ENCODE measurements at places on chromosomes 2 and 18.

- DNase-seq, result no peak
Observed at GRCh38 chr2:60483401-60483800, 70.1 kb downstream of the BCL11A start.

DNA sequence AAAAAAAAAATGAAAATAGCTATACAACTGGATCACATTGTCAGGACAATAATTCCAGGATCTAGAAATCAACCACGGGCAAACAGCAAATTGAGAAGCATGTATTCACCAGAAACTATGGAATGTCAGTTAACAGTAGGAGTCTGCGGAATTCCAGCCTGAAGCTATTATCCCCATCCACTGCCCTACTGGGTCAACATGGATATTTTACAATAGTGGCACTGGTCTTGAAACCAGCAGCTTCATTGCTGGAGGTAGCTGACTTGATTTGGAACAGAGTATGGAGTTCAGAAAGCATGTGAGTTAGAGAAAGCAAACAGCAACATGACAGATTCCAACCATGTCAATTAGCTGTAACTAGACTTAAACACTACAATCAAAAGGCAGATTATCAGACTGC, 55.7 kb upstream of the PDE1A start:
- DNase-seq, result no peak

DNA sequence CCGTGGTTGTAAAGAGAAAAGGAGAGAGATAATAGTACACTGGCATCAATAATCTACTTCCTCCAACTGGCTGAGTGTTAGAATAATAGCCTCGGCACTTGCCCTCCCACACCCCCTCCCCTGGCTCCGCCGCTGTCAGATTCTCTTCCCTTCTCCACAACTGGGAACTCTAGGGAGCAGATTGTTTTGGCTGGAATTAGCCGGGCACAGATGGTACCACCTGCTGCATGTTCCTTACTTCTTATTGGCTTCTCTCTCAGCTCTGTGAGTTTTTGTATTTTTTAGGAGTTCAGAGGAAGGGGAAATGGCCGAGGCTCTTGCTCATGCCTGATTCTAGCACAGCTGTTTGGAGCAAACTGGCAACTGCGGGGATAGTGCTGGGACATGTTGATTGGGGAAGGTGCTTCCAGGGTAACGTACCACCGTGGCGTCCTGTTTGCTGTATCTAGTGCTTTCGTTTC, 140.0 kb downstream of the ZEB2 start:
- DNase-seq, result no peak

DNA sequence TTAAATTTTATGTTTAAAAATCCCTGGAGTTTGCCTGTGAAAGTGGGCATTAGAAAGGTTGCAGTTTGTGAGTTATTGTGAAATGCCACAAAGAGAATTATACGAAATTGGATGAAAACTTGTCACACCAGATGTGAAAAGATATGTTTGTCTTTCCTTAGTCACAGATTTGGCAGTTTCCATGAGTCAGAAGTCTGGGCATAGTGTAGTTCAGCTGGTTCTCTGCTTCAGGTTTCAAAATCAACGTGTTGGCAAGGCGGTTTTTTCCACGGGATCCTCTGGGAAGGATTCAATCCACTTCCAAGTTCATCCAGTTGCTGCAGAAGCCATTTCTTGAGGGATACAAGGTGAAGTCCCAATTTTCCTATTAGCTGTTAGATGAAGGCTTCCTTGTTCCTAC, 658.0 kb upstream of the CDH2 start:
- no peak for DNase-seq

DNA sequence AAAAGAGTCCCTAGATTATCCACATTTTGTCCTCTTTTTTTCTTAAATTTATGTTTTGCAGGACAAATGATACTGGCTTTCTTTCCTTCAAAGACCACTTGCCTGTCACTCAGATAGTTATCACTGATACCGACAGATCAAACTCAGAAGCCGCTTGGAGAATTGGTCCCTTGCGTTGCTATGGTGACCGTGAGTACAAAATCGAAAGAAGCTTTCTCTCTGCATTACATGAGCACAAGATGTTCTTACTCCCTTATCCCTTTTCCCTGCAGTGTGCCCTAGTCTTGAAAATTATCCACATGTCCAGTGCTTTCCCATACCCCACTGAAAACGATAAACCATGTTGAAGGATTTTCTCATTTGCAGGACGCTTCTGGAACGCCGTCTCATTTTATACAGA, 738.5 kb downstream of the CNTNAP5 start:
- no peak for DNase-seq

GRCh38 chr2:183037553-183038340, 510 bp downstream of the NCKAP1 start:
- DNase-seq, result peak; percentile 47

DNA sequence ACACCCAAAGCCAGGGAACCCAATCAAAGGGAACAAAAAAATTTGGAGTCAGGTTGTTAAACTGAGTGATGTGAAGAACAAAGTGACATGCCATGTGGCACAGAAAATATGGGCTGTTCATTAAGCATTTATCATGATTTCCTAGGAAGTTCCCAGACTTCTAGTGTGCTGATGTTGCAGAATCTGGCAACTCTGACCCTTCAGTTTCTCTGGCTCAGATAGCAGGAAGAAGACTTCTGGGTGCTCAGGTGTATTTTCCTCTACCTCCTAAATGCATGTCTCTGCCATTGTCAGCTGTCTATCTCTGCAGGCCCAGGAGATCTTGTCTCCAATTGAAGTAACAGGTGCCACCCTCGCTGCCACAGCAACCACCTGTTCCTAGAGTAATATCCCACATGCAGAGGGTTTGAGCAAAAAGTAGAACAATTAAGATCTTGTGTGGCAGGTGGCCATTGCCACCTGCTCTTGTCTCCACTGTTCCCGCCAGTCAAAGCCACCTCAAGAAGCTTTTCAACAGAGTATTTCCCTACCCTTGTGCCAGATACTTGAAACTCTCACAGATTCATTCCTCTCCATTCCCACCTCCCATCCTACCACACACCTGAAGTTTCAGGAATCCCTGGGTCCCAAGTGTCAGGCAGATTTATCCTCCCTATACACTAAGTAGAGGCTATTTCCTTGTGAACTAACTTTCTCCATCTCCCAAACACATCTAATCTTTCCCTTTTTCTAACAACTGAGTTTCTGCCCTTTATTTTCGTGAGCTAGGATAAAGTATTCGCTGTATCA, 533.7 kb upstream of the CHAC2 start:
- DNase-seq, result no peak

DNA sequence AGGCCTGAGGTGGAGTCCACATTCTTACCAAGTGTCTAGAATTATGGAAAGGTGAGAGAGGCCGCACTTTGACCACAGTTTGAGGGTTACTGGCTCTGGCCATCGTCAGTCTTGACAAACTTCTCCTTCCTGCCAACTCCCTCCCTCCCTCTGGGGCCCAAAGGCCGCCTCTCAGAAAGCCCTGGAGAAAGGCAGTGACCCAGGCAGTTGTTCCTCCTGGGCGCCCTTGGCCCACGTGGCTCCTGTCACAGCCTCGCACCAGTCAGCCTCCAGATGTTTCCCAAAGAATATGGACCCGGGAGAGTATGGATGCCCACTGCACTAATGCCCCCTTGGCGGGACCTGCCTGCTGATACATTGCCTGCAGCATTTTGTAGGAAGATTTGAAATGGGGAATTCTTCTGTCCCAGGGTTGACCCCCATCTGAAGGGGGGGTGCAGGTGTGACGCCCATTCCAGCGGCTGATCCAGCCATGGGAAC, 61.7 kb downstream of the ASB1 start:
- DNase-seq, result no peak

- no peak for DNase-seq
Observed at GRCh38 chr2:233037078-233037477, 4.6 kb downstream of the NEU2 start.

- no peak for DNase-seq
Observed at GRCh38 chr2:191892391-191892790, 45.5 kb upstream of the CAVIN2 start.

- DNase-seq, result no peak
Observed at GRCh38 chr2:58862244-58862643, 621.1 kb upstream of the FANCL start.

- no peak for DNase-seq
Observed at GRCh38 chr18:39870591-39870990, 2084.4 kb upstream of the PIK3C3 start.

GRCh38 chr2:215949991-215950404, 63.4 kb downstream of the MREG start:
- peak; percentile 3 for DNase-seq

DNA sequence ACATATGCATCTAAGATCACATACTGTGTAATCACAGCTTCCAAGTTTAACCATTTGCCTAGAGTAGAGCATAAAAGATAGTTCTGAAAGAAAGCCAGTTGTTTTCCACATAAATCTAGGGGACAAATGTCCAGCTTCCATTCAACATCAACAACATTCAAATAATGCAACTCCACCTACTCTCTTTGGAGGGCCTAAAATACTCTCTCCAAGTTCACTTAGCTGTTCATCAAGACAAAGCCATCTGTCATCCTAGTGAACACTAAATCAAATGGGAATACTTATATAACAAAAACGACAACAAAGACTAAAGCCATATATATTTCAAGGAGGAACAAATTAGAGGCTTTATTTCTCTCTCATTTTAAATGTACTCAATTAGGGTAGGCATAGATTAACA, 221.5 kb upstream of the CDH2 start:
- peak; percentile 6 for DNase-seq

- DNase-seq, result no peak
Observed at GRCh38 chr2:38130876-38131275, 54.9 kb upstream of the CYP1B1 start.

DNA sequence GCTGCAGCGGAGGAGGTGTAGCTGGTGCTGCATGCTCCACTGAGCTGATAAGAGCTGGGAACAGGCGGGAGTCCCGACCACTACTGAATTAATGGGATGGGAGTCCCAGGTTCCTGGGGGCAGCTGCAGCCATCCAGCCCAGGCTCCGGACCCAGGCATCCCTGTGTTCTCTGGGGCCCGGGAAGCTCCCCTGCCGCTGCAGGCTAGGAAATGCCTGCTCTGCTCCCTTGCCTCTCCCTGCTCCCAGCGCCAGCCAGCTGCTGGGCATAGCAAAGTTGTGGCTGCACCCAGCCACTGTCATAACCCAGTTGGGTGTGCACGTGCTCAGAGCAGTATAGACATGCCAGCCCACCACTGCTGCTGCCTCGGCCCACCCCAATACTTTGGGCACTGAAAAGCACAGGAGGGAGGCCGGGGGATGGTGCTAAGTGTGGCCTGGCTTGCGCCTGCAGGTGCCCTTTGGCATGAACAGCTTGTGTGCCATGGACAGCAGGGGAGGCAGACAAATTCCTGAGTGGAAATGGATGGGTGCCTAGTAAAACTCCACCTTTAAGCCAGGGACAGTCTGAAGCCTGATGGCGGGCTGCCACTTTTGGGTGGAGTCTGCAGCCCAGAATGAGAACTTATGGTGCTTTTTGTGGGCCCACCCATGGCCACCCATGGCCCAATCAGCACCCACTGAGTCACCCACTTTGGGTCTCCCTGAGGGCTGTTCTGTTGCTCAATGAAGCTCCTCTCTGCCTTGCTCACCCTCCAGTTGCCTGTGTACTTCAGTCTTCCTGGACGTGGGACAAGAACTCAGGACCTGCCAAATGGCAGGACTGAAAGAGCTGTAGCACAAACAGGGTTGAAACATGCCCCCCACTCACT, 219.3 kb upstream of the TMEFF2 start:
- no peak for DNase-seq

DNA sequence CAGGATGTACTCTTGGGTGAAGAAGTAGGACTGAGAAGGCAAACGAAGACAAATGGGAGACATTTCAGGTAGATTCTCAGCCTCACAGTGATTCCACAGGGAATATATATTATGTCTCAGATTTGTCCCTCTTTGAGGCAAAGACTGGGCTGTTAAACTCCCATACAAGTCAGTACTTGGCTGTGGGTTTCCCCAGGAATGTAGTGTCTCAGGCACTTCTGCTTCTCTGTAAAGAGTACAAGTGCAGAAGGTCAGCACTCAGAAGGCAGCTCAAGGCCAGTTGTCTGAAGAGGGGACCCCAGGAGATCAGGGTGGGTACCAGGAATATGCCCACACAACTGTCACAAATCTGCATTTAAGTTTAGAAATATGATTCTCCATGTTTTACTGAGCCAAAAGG, 39.9 kb upstream of the COBLL1 start:
- no peak for DNase-seq

- DNase-seq, result no peak
Observed at GRCh38 chr2:132033949-132034348, 127.8 kb downstream of the ANKRD30BL start.

GRCh38 chr2:579961-580360, 97.2 kb downstream of the TMEM18 start:
- DNase-seq, result peak; percentile 35

Data from NCI-H748 treated with DMSO at 0.1 percent for 48 hours (cell line).